ENCODE measurements at places on chromosomes 2 and 18.

DNA sequence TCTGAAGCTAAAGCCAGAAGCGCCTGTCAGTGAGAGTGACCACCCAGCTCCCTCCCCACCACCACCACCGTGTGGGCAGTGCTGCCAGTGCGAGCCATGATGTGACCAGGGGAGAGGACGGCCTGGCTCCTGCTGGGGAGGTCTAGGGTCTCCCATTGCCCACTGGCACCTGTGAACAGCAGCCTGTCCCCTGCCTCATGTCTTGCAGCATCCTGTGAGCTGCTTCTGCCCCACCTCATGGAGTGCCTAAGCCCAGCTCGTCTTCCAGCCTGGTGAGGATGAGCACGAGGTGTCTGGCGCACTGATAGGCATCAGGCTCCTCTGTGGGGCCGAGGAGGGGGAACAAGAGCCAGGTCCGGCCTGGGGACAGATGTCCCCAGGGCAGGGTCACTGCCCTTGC, 61.4 kb downstream of the FAM168B start:
- no peak for DNase-seq

- no peak for DNase-seq
Measured at GRCh38 chr2:200380833-200381542, 74.5 kb downstream of the SPATS2L start.

DNA sequence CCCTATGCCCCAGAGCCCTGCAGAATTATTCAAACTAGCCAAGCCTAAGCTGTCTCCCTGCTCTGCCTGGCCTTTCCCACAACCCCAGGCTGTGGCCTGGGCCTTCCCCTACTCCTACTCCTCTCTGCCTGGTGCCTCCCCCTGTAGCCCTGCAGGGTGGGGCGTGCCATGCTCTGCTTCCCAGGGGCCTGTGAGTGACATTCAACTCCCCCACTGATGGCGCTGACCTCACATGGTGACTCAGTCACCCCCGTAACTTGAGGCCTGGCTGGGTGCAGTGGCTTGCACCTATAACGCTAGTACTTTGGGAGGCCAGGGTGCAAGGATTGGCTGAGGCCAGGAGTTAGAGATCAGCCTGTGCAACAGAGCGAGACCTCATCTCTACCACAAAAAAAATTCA, 60.6 kb downstream of the KIF1A start:
- no peak for DNase-seq

DNA sequence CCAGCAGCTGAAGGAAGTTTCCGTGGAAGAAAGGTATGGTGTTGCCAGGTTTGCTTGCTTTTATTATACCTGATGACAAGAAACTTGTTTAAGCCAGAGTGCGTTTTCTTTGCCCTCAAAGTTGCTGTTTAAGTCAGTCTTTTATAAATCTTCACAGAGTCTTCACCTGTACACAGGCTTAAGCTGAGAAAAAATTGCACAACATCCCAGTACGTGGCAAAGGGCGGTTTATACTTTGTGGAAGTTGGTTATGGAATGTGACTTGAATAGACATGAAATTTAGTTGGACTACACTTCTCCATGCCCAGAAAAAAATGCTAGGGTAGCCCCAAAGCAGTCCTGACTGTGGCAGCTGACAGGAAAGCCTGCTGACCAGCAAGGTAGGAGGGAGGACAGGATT, 121.5 kb downstream of the RTN4 start:
- no peak for DNase-seq

DNA sequence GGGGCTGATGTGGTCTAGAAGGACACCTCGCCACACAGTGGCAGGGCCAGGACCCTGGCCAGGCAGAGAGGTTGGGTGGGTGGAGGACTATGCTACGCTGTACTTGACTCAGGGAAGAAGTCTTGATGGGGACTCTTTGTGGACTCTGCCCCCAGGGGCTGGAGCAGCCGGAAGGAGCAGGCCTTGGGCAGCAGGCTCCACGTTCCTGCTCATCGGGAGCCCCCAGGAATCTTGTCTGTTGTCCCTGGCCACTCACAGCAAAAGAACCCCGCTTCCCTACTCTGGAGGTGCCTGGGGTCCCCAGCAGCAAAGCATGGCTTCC, 79.0 kb downstream of the POLR1A start:
- DNase-seq: no peak

DNA sequence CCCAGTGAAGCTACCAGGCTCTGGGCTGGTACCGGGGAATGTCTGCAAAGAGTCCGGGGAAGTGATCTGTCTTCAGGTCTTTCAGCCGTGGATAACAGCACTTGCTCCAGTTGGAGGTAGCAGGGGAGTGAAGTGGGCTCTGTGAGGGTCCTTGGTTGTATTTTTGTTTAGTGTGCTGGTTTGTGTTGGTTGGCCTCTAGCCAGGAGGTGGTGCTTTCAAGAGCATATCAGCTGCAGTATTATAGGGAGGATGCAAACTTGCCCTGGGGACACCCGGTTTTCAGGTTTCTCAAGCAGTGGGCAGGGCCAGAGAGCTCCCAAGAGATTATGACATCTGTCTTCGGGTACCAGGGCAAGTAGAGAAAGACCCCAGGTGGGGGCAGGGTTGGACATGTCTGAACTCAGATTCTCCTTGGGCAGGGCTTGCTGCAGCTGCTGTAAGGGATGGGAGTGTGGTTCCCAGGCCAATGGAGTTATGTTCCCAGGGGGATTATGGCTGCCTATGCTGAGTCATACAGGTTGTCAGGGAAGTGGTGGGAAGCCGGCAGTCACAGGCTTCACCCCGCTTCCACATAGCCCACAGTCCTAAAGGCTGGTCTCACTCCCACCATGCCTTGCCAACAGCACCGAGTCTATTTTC, 34.4 kb downstream of the ACAA2 start:
- no peak for DNase-seq

DNA sequence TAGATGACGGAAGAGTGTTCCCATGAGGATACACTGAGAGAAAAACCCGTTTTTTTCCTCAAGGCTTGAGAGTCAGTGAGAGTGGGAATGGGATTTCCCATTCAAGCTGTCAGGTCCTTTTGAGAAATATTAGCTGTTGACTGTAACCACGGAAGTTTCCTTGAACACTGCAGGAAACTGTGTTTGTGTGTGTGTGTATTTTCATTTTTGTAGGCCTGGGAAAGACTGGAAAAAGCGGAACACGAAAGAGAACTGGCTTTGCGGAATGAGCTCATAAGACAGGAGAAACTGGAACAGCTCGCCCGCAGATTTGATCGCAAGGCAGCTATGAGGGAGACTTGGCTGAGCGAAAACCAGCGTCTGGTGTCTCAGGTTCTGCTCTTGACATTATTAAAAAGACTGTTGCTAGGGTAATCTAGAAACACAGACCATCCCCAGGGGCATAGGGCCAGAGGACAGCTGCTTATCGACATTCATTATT, 98.8 kb upstream of the EML6 start:
- no peak for DNase-seq

- no peak for DNase-seq
Measured at GRCh38 chr18:31677592-31677991, 6.8 kb downstream of the B4GALT6 start.

- no peak for DNase-seq
Measured at GRCh38 chr2:127608061-127609030, 37.6 kb upstream of the GPR17 start.

DNA sequence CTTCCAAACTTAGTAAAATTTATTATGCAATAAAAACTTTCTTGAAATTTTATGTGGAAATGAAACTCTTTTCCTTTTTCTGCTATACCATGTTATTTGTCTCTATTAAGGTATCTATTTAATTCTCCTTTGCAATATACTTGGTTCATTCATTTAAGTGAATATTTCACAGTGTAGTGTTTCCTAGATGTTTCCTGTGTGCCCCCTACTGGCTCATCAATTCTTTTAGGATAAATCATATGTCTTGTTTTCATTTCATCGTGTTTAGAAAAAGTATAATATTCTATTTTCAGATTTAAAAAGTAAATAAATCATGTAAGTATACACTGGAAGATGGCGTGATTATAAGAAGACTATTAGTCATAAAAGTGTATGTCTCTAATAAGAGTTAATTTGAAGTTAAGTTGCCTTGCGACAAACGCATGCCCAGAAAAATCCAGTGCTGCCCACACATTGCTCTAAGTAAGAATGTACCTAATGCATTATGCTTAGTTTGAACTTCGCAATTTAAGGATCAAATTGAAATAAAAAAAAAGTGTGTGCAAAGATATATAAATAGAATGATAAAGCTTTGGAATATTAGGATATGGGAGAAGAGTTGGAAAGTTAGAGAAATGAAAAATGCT, 525.4 kb downstream of the KCNJ3 start:
- DNase-seq: peak; percentile 14

- no peak for DNase-seq
Measured at GRCh38 chr2:234459401-234460009, 37.4 kb downstream of the ARL4C start.

DNA sequence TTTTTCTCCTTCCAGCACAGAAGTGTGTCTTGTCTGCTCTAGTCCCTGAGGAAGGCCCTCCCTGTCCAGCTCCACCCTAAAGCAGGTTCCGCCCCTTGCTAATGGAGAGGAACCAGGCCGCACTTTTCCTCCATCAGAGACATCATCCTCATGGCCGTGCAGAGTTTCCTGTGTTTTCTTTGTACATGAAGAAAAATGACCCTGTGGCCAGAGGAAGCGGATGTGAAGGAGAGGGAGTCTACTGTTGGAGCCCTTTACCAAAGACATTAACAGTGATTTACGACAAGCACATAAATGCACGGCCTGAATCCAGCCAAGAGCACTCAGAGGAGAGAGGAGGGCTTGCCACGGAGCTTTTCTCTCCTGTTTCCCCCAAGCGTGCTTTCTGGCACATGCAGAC, 109.5 kb downstream of the RNF144A start:
- no peak for DNase-seq

GRCh38 chr2:108580050-108580449, 45.8 kb downstream of the LIMS1 start:
- DNase-seq: no peak

DNA sequence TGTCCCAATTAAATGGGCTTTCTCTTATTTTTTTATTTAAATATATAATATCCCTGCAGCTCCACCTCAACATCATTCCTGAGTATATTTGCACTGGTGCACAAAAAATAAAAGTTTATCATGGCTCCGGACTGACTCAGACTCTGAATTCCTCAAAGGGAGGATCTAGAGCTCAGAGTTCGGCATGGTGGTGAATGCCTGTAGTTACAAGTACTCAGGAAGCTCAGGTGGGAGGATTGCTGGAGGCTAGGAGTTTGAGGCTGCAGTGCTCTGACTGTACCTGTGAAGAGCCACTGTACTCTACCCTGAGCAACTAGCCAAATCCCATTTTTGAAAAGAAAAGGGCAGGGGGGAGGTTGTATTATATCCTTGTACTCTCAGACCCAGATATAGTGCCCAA, 52.8 kb upstream of the NRXN1 start:
- no peak for DNase-seq

DNA sequence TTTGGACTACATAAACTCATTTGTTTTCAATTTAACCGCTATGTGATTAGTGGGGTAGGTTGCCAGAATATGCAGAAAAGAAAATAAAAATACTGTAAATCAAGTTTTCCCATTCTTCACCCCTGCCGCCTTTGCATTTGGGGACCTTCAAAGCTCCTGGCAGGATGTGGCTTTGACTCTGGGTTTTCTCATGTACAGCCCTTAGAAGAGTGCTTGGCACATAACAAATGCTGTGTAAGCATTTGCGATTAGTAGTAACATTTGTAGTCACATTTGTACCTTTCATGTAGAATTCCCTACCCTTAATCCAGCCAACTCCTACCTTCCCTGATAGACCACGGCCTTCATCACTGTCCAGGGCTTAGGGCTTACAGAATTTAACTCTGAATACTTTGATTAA, 262.6 kb downstream of the MREG start:
- DNase-seq: no peak

GRCh38 chr2:183125659-183126341, 1.6 kb downstream of the NUP35 start:
- DNase-seq: peak; percentile 13

DNA sequence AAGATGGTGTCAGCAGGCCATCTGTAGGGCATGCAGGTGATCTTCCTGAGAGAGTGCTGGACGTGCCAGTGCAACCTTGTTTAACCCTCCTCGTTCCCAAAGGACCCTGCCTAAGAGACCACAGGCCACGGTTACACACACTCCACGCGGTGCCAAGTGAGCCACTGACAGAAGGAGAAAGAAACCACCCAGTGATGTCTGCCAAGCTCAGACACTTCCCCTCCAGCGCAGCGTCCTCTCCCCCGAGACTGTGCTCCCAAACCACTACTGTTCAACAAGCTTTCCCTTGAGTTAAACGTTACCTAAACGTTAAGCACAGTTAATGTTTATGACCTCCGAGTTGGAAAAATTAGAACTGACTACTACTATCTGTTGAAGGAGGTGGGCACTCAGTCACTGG, 119.1 kb upstream of the NCK2 start:
- DNase-seq: no peak

DNA sequence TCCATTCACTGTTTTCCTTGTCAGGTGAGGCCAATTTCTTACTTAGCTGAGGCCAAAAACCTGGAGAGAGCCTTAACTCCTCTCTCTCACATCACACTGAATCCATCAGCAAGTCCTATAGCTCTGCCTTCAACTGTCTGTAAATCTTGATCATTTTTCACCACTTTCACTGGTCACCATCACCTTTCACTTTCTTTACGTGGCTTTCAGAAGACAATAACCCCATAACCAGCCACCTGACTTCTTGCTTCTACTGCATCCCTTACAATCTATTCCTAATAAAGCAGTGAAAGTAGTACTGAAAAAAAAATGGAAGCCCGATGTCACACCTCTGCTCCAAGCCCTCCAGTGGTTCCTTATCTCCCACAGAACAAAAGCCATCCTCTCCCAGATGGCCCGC, 7.7 kb downstream of the LOXL3 start:
- no peak for DNase-seq

GRCh38 chr2:40101131-40101575, 322.1 kb upstream of the THUMPD2 start:
- DNase-seq: no peak

- no peak for DNase-seq
Measured at GRCh38 chr18:68340606-68341005, 374.3 kb downstream of the TMX3 start.

- DNase-seq: no peak
Measured at GRCh38 chr18:27378431-27379095, 193.5 kb upstream of the CHST9 start.

- no peak for DNase-seq
Measured at GRCh38 chr18:75586130-75586889, 158.8 kb upstream of the SMIM21 start.

- no peak for DNase-seq
Measured at GRCh38 chr2:16693854-16694253, 28.2 kb upstream of the CYRIA start.

- DNase-seq: peak; percentile 71
Measured at GRCh38 chr2:28583899-28584553, 88.2 kb downstream of the PLB1 start.

All from hematopoietic multipotent progenitor cell treated with erythropoietin and hydrocortisone succinate and interleukin-3 and kit ligand, for 8 days (in vitro differentiated cells).